Immature natural killer cell (primary cell): ENCODE measurements at places on chromosomes 2 and 18.

- H3K4me1 ChIP-seq: peaks cover 18% of the 10 kb centered on the region
- DNase-seq: peak; percentile 35
- peak overlapping the region; percentile 76 for H3K4me3 ChIP-seq
- H3K36me3 ChIP-seq: no peaks in the 10 kb centered on the region
- no peaks in the 10 kb centered on the region for H3K27me3 ChIP-seq
- peak overlapping the region; percentile 30 for H3K27ac ChIP-seq
Measured at GRCh38 chr2:241507430-241508239, 749 bp downstream of the STK25 start.

- H3K4me1 ChIP-seq: peaks cover 13% of the 10 kb centered on the region
- no peak overlapping the region for H3K27ac ChIP-seq
Measured at GRCh38 chr18:74637070-74637469, 39.4 kb downstream of the ZNF407 start.

- DNase-seq: no peak
- H3K4me1 ChIP-seq: peaks cover 48% of the 10 kb centered on the region
- H3K36me3 ChIP-seq: peaks cover 7% of the 10 kb centered on the region
- H3K4me3 ChIP-seq: peak overlapping the region; percentile 95
- peak overlapping the region; percentile 97 for H3K27ac ChIP-seq
Measured at GRCh38 chr18:51028201-51028805, 1.7 kb upstream of the SMAD4 start.

- no peak for DNase-seq
- no peak overlapping the region for H3K27ac ChIP-seq
Measured at GRCh38 chr2:146385031-146385430, 1459.8 kb upstream of the ACVR2A start.

- H3K36me3 ChIP-seq: no peaks in the 10 kb centered on the region
- no peak overlapping the region for H3K27ac ChIP-seq
- H3K27me3 ChIP-seq: no peaks in the 10 kb centered on the region
- no peak for DNase-seq
- no peaks in the 10 kb centered on the region for H3K4me1 ChIP-seq
- H3K4me3 ChIP-seq: no peak overlapping the region
Measured at GRCh38 chr2:116935097-116935814, 879.2 kb upstream of the DDX18 start.
